ENCODE measurements at places on chromosomes 16 and 17.

- DNase-seq = no peak
These were observed 241.0 kb downstream of the GSG1L start for GRCh38 chr16:27822529-27822928.

GRCh38 chr17:49871211-49871610 lies 23.3 kb upstream of the TAC4 start:
- DNase-seq = no peak

- no peak for DNase-seq
These were observed 110.8 kb upstream of the DNAH9 start for GRCh38 chr17:11487469-11487868.

GRCh38 chr16:23025692-23026307 lies 123.5 kb downstream of the USP31 start:
- no peak for DNase-seq

DNA sequence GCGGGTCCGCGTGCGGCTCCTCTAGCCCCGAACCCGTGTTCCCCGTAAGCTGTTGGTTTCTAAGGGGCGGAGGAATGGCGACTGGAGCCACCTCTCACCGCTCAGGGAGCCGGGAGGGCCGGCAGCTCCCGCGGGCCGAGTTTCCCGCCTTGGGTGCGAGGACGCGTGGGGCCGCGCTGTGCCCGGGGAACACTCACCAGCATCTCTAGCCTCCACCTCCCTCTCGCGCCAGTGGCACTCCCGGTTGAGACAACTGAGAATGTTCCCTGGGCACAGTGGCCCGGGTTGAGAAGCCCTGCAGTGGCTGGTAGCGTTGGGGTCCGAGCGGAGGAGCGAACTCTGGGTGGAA lies 560 bp downstream of the TELO2 start:
- peak; percentile 32 for DNase-seq

- no peak for DNase-seq
These were observed 315.8 kb downstream of the XYLT1 start for GRCh38 chr16:17154981-17155380.

DNA sequence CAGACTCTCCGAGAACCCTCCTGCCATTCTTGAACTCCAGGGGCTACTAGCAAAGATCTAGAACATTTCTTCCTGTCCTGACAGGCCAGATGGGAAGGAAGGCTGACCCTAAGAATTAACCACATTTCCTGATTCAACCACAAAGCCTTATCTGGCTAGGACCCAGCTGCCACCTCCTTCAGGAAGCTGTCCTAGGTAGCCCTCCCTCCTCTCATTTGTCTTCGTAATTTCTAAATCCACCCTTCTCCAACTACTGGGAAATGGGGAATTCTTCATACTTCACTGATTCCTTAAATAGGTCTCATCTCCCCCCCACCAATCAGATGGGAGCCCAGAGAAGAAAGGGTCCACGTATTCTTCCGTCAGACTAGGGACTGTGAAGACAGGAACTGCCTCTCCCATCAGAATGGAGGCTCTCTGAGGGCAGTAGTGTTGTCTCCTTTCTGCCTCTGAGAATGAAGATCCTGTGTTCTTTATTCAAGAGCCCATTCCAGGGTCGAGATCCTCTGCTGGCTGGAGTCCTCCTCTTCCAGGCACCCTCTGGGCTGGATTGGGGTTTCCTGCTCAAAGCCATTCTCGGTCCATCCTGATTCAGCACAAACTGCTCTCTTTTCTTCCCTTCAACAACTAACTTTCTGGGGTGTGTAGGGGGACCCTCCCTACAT lies 2.1 kb downstream of the SAMD14 start:
- peak; percentile 40 for DNase-seq

- DNase-seq = peak; percentile 30
These were observed 111.7 kb upstream of the FOXF1 start for GRCh38 chr16:86398622-86399021.

DNA sequence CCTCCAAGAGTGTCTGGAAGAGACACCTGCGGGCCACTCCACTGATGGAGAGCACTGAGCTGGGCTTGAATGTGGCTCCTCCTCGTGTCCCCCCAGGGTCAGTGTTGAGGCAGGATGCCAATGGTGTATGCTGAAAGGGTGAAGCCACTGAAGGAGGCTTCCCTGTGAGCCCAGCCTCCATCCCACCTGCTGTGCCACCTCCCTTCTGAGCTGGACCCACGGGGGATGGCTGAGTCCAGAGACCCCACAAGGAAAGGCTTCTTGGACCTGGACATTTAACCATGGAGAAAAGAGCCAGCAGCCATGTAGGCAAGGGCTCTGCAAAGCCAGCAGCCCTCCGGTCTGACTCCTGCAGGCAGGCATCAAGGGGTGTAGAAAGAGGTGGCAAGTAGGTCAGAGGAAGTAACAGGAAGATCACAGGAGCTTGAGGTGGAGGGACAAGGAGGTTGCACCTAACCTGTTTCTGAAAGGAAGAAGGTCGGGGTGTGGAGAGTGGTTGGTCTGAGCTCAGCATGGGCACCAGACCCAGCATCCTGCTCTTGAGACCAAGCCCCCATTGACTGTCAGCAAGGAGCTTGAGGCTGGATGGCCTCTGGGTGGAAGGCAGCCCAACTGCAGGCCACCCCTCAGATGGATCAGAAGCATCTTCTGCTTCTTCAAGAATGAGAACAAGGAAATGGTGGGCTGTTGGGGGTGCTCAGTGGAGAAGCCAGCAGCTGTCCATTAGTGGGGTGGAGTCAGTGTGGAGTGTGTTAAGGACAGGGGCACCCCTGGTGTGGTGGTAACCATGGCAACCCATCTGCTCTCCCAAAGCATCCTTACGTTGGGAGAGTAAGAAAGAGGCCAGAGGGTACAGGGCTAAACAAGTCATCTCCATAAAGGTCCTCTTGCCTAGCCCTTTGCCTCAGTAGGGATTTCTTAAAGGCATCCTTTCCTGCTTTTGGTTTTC lies 80.7 kb downstream of the PLD6 start:
- no peak for DNase-seq

DNA sequence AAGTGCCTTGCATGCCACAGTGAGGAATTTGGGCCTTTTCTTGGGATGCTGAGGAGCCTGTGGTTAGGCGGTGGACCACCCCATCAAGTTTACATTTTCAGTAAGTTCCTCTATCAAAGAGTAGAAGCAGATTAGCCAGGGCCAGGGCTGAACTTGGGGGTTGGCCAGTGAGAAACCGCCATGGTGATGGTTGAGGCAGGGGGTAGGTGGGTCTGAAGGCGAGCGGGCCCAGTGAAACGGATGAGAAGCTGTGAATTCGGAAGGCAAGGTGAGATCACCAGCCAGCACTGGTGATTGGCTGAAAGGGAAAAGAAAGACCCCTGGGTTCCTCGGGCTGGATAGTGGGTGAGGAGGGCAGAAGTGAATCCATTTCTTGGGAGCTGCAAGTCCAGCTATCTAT lies 311.4 kb downstream of the CBLN1 start:
- no peak for DNase-seq

DNA sequence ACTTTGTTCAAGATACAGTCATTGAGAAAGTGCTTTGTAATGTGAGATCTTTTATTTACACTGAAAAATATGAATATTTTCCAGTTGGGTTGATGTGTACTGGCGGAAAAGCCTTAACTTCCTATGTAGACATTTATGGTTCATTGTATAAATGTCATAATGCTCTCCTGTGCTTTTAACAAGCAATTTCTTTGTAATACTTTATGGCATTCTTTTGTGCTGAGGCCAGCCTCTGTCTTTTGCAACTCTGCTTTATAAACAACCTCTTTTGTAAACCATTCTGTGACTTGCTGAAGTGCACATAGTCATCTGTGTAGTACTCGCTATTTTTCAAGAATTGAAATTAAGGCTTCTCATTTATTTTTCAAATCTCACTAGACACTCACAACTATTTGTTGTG lies 291.2 kb downstream of the CDH11 start:
- no peak for DNase-seq

GRCh38 chr16:21075252-21075651 lies 75.4 kb downstream of the DNAH3 start:
- no peak for DNase-seq

GRCh38 chr17:15291674-15292361 lies 26.7 kb upstream of the PMP22 start:
- DNase-seq = peak; percentile 48

DNA sequence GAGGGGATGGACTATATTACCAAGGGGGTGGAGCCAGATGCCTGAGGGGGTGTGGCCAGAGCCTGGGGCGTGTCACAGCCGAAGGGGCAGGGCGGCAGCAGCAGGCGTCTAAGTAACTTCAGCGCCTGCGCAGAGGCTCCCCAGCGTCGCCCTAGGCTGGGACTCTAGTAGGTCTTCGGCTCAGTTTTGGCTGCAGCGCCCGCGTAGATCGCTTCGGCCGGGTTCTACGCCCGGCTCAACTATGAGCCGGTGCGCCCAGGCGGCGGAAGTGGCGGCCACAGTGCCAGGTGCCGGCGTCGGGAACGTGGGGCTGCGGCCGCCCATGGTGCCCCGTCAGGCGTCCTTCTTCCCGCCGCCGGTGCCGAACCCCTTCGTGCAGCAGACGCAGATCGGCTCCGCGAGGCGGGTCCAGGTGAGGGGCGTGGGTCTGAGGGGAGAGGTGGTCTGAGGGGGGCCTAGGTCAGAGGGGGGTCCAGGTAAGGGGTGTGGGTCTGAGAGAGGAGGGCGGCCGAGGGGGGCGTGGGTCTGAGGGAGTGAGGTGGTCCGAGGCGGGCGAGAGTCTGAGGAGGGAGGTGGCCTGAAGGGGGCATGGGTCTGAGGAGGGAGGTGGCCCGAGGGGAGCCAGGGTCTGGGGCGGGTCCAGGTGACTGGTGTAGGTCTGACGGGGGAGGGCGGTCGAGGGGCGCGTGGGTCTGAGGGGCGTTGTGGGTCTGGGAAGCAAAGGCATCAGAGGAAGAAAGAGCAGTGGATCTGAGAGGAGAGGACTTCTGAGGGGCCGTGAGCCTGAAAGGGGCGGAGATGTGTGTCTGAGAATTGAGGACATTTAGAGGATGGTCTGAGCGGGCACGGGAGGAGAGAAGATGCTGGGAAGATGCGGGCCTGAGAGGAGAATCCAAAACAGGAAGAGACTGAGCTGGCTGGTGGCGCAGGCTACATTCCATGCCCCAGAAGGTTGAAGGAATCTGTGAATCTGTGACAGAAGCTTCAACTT lies at the start of gene LPCAT2:
Gene LPCAT2 (plus strand): TSS at position 132 of the 991 bp plus-strand sequence. CDS start 110 bp downstream, at position 242.
- DNase-seq = peak; percentile 84

DNA sequence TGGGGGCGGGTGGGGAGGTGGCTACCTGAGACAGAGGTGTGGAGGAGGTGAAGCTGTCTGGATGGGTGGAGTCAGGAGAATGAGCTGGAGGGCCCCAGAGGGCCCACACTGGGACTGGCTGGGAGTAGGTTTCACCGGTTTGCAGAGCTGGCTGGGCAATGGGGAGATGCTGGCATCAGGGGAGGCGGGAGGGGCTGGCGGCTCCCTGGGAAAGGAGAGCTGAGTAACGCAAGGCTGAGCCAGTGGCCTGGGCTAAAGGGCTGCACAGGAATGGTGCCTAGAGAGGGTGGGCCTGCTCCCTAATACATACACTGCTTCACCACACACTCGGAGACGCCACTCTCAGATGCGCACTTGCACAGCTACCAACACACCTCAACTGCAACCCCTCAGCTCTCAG lies 12.4 kb downstream of the P3H4 start:
- peak; percentile 28 for DNase-seq

DNA sequence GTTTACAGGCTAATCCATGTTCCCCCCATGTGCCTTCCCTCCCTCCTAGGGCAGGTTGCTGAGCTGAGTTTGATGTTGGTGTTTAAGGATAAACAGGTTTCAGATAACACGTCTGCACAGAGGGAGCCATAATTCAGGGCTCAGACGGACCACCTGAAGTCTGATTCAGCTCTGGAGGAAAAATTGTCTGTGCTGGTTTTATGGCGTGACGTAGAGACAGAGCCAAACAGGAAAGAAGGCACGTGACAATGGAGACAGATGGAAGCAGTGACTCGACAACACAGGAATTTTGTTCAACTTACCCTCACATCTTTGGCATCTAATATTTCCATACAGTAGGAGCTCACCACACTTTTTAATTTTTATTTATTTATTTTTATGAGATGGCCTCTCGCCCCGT lies 10.7 kb upstream of the USP10 start:
- DNase-seq = peak; percentile 85

All from kidney tubule cell (primary cell).